ENCODE measurements at places on chromosomes 2 and 18. TPM values are rescaled to one million over a fixed set of nuclear protein-coding genes. Genes with fewer than 3 reads are reported as not detected.

- DNase-seq: no peak
Observed at GRCh38 chr2:112848833-112849232, 12.3 kb upstream of the IL1B start.

GRCh38 chr18:54828986-54829385, 709 bp downstream of the RAB27B start:
- no peak for DNase-seq

The OTOS gene
- not detected for total RNA-seq

The DNAJC10 gene
- total RNA-seq: 121 TPM

DNA sequence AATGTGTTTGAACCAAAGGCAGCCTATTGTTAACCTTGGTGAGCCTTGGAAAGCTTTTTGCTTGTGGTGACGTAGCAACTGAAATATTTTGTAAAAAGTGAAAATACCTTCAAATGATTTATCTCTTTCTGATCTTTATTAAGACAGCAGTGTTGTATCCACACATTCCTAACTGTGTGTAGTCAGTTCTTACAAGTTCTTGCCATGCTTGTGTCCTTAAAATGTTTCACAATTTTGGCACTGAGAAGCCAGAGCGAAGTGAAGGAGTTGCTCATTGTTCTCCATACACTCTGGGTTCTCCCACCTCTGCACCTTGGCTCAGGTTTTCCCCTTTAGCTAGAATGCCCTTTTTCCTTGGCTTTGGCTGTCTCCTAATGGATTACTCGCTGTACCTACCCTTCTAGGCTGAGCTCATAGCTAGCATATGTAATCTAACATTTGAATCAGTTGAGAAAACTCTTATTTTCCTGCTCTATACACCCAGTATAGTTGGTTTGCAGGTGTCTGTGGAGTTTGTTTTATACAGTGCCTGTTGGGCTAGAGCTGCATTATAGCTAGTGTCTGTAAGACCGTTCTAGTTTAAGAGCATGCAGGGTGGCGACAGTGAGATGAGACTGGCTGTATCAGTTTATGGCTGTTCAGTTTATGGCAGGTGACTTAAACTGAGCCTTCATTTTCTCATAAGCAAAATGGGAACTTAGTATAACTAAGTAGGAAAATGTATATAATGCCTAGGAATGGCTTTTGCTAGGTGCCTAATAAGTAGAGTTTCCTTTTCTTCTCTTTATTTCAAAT, 45.5 kb downstream of the FMNL2 start:
- no peak for DNase-seq

GRCh38 chr18:24270937-24271380, 126.7 kb downstream of the OSBPL1A start:
- no peak for DNase-seq

The DOK6 gene
- 0.50 TPM for total RNA-seq

DNA sequence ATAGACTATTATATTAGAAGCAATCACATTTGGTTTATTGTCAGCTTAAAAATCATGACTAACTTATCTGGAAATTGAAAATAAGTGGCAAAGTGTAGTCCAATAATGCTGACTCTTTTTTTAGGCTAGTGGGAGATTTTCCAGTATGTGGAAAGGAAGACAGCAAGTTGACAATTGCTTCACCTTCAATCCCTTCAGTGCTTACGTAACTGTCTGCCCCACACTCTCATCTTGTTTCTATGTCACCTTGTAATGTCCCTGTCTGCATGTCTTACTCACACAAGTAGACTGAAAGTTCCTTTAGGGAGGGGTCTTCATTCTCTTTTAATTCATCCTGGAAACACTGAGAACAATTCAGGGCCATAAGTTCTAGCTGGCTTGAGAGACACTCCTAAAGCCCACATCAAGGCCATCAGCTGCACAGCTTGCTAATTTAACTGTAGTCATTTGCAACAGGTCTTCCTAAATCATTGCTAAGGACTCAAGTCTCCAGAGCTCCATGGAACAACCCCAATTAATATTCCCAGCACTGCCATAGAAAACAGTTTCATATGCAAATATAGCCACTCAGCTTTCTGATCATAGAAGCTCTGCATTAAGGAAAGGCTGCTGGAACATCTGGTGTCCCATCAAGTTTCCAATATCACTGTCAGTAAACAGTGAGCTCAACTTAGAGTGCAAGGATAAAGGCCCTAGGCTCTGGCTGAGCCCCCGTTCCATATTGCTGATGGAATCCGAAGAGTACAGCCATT, 230.5 kb downstream of the ETAA1 start:
- no peak for DNase-seq

The CHPF gene
- total RNA-seq: 68.1 TPM

The NHEJ1 gene
- 22.7 TPM for total RNA-seq

DNA sequence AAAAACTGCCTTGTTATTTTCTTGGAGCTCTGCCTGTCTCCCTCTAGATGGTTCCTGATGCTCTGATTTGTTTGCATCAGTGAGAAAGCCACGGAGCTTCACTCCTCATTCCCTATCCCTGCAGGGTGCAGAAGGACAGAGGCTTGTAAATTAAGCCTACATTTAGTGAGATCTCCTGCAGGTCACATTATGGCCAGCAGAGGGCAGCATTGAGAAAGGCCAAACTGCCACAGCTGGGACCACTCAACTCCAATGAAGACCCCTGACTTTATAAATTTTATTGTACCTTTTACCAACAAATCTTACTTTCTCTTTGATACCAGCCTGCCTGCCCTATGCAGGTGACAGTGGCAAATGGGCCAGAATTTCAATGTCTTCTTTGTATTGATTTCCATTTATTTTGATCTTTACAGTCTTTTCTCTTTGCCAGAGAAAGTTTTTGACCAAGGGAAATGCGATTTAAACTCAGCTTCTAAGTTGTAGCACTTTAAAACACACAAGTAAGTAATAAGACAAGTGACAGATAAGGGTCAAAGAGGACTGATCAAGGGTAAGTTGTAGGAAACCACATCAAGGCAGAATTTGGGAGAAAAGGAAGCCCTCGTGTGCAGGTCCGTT, 1029.1 kb upstream of the KLHL29 start:
- no peak for DNase-seq

The IL36A gene
- total RNA-seq: not detected

The CNDP1 gene
- not detected for total RNA-seq

The ANO7 gene
- 6.9 TPM for total RNA-seq

GRCh38 chr2:230998882-230999281, 3.0 kb downstream of the SPATA3 start:
- no peak for DNase-seq

The PER2 gene
- 5.5 TPM for total RNA-seq

- DNase-seq: no peak
Observed at GRCh38 chr2:119393971-119394748, 27.4 kb downstream of the DBI start.

DNA sequence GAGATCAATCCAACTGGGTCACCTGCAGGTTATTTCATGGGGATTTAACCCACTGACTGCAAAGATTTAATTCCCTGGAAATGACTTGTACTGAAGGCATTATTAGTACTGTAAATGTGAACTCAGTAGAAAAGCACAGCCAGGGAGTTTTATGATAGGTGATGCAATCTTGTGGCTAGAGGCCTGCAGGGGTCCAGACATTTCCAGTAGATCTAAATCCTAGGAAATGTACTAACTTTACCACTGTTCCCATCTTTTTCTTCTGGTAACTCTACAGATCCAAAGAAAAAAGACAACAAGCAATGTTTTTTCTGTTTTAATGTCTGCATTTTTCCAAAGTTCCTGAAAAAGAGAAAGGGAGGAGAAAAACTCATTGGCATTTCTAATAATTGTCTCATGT, 500.1 kb downstream of the ARHGAP15 start:
- no peak for DNase-seq

DNA sequence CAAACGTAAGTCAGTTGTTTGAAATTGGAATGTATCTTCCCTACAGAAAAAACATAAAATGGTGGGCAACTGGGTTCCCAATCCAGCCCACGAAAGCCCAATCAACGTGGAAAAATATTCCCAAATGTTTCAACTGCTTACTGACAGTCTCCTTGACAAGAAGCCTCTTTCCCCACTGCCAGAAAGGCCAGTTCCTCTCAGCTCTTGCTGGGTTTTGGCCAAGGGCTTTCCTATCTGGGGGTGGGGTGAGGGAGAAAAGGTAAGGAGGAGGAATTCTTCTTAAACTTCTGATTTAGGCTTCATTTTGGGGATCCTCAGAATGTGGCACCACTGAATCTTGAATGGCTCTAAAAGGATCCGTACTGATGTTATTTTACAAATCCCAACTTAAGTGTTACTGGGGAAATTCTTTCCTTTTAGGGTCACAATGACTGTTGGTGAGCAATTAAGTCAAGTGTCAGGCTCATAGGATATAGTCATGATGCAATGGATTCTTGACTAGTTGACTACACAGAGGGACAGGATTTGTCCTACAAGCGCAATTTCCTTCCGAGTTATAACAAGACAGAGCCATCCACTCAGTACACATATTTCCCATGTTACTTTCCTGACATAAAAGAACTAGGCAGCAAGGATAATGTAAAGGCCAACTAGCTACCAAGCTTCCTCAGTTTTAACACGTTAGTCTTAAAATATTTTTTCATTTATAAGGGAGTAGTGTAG, 73.6 kb downstream of the SPRED2 start:
- DNase-seq: no peak

The CDH20 gene
- 0.13 TPM for total RNA-seq

The FIGN gene
- 22.8 TPM for total RNA-seq

GRCh38 chr2:230170532-230170931, 49.3 kb downstream of the SP110 start:
- DNase-seq: no peak

The CYTIP gene
- 0.23 TPM for total RNA-seq

DNA sequence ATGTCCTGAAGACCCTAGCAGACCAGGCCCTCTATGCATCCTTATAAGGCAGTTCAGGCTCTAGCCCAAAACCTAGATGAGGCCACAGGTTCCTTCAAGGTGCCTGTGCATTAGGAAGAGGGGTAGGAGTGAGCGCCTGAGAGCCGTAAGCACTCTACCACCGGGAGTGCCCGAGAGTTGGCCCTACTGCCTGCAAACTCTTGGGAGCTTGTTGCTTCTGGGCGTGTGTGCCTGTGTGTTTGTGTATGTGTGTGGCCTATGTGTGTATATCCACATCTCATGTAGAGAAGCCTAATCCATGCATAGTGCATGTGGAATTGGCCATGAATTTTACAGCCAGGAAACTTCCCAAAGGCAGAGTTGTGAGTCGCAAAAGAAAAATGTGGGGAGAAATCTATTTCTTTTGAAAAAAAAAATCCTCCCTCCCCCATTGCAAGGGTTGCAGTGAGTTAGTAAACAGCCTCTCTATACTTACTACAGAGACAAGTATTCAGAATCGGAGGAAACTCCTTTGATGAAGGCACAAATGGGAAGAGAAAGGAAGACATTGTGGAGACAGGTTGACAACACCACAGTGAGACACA, 96.8 kb downstream of the ADD2 start:
- DNase-seq: no peak

- peak; percentile 25 for DNase-seq
Observed at GRCh38 chr2:124327303-124327702, 302.2 kb downstream of the CNTNAP5 start.

The PRKCE gene
- 1.5 TPM for total RNA-seq

The DHRS9 gene
- total RNA-seq: not detected

- no peak for DNase-seq
Observed at GRCh38 chr18:63762518-63762917, 12.7 kb upstream of the SERPINB7 start.

DNA sequence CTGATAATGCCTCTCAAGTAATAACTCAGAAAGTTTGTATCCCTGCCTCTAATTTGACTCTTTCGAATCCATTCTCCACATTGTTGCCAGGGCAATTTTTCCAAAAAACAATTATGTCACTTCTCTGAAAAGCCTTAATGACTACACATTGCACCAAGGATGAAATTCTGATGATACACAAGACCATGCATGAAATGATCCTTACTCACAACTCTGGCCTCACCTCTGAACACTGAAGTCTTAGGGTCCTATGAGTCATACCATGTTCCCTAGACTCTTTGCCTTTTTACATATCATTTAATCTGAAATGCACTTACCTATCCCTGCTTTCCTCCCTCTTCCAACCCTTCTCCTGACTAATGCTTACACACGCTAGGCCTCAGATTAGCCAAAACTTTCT, 51.0 kb downstream of the WDPCP start:
- DNase-seq: no peak

The DES gene
- 1.5 TPM for total RNA-seq

GRCh38 chr18:62524440-62525200, 1.8 kb downstream of the ZCCHC2 start:
- DNase-seq: peak; percentile 80

GRCh38 chr2:219296142-219296541, 13.1 kb downstream of the PTPRN start:
- DNase-seq: no peak

Data from H1 (cell line).